Tibial nerve (tissue), 4 donors: ENCODE measurements at places on chromosomes 16 and 17. TPM values are rescaled to one million over a fixed set of nuclear protein-coding genes. Genes with fewer than 3 reads are reported as not detected.

GEMIN4 gene
- 14.4 TPM for total RNA-seq

DNA sequence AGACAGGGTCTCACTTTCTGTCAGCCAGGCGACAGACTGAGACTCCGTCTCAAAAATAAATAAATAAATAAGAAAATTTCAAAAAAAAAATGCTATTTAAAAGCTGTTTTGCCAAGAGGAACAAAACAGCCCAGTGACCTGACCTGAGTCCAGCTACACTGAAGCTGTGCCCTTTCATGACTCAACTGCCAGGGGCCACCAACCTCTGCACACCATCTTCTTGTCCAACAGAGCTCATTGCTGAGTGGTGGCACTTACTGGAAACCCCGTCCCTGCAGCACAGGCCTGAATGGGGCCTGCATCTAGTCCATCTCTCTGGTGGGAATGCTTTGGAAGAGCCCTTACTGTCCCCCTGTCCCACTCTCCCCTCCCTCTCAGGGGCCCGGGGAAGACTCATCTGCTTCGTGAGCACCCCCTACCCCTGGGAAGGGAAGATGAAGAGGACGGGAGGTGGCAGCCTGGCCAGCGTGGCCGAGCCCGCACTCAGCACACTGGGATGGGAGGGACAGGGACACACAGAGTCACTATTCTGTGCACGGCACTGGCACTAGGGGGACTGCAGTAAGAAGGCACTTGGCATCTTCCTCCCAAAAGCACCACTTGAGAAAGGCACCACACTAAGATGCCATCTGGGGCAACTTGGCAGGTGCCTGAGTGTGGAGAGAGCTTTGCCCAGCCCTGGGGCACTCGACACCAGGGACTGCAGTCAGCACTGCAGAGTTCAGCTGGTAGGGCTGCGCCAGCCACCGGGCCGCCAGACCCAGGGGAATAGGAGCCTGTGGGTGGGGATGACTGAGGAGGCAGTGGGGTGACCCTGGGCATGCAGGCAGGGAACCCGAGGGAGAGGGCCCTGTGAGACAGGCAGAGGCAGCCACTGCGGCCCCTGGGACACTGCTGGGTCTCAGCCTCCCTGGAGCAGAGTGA is 13.5 kb downstream of the FBXO31 start:
- no peak for DNase-seq
- H3K4me3 ChIP-seq, result no peak overlapping the region
- H3K27ac ChIP-seq, result no peak overlapping the region
- peaks cover 7% of the 10 kb centered on the region for H3K4me1 ChIP-seq
- no peaks in the 10 kb centered on the region for H3K27me3 ChIP-seq

SERPINF2 gene
- 6.1 TPM for total RNA-seq

DNA sequence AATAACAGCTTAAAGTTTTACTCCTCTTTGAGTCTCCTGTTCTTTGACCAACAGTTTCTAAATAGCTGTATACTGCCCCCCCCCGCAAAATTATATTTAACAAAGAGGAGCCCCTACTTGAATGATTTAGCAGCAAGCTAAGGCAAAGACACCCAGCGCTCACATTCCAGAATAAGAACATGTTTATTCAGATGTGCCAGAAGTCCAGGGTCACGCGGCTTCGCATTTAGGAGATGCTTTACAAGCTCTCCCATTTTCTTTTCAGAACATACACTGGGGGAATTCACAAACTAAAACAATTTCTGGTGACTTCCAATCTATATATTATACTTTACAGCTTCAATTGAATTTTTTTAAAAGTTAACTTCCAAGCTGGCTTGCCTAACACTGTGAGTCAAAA is 5.3 kb downstream of the PLD6 start:
- H3K27me3 ChIP-seq, result no peaks in the 10 kb centered on the region
- no peaks in the 10 kb centered on the region for H3K36me3 ChIP-seq
- peak overlapping the region; percentile 80 for H3K27ac ChIP-seq
- H3K4me1 ChIP-seq, result peaks cover 63% of the 10 kb centered on the region

CD300H gene
- total RNA-seq, result not detected

- no peak overlapping the region for H3K4me3 ChIP-seq
- H3K4me1 ChIP-seq, result peaks cover 85% of the 10 kb centered on the region
- no peaks in the 10 kb centered on the region for H3K36me3 ChIP-seq
- no peak for DNase-seq
- no peaks in the 10 kb centered on the region for H3K27me3 ChIP-seq
Measured at GRCh38 chr17:78356101-78356713, 3.7 kb downstream of the SOCS3 start.

GRCh38 chr17:73586275-73586832 is 57.9 kb downstream of the SDK2 start:
- H3K4me3 ChIP-seq, result no peak overlapping the region
- no peaks in the 10 kb centered on the region for H3K4me1 ChIP-seq
- no peaks in the 10 kb centered on the region for H3K36me3 ChIP-seq
- DNase-seq, result no peak

FN3KRP gene
- total RNA-seq, result 22.5 TPM

GRCh38 chr16:88640498-88641247 is 2.3 kb downstream of the IL17C start:
- H3K36me3 ChIP-seq, result no peaks in the 10 kb centered on the region
- H3K4me1 ChIP-seq, result no peaks in the 10 kb centered on the region
- no peak overlapping the region for H3K4me3 ChIP-seq
- H3K27me3 ChIP-seq, result peaks cover 52% of the 10 kb centered on the region

GRCh38 chr16:49362230-49362629 is 11.4 kb upstream of the C16orf78 start:
- DNase-seq, result no peak
- H3K27me3 ChIP-seq, result no peaks in the 10 kb centered on the region
- H3K4me3 ChIP-seq, result no peak overlapping the region
- H3K36me3 ChIP-seq, result no peaks in the 10 kb centered on the region
- no peaks in the 10 kb centered on the region for H3K4me1 ChIP-seq

NEUROD2 gene
- not detected for total RNA-seq

DNA sequence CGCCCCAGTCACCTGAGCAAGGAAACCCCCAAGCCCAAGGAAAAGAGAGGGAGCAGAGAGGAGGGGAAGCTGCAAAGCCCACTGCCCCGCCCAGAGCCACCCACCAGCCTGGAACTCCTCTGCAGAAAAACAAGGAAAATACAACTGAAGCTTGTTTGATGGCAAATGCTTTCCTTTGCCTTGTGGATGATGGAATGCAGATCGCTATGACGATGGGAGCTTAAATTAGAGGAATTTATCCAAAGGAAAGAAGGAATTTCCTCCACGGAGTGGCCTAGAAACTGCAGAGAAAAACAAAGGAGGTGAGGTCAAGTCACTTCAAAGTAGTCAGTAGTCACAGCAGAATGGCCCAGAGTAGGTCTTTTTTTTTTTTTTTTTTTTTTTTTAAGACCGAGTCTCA is 31.5 kb upstream of the ASGR2 start:
- no peak overlapping the region for H3K4me3 ChIP-seq
- DNase-seq, result no peak
- peaks cover 5% of the 10 kb centered on the region for H3K27me3 ChIP-seq
- H3K36me3 ChIP-seq, result no peaks in the 10 kb centered on the region

DNA sequence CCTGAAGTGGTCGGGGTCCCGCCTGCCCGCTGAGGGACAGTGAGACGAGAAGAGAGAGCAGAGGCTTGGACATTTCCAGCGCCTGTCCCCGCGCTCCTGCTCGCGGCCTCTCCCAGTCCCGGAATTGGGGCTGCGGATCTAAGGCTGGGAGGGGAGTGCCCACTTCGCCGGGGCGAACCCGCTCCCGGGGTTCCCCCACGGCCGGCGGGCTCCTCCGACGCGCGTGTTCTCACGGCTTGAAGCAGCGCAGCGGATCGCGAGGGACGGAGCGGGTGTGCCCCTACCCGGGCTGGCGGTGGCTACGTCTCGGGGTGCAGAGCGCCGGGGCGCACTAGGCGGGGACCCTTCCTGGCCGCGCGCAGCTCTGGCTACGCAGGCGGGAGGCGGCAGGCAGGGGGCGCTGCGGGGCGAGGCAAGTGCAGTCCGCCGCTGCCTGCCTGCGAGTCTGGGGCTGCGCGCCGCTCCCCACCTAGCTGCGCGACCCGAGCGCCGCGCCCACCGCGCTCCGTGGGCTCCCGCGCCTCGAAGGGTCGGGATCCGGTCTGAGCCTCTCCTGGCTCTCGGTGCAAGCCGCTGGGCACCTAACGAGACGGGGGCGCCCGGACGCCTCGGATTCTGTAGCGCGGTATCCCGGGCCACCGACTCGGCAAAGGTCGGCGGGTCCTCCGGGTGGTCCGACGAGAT is 1.2 kb downstream of the NGFR start:
- H3K4me3 ChIP-seq, result peak overlapping the region; percentile 71
- peak overlapping the region; percentile 85 for H3K27ac ChIP-seq
- H3K4me1 ChIP-seq, result peaks cover 12% of the 10 kb centered on the region
- no peaks in the 10 kb centered on the region for H3K36me3 ChIP-seq
- DNase-seq, result peak; percentile 83
- peaks cover 52% of the 10 kb centered on the region for H3K27me3 ChIP-seq

DNA sequence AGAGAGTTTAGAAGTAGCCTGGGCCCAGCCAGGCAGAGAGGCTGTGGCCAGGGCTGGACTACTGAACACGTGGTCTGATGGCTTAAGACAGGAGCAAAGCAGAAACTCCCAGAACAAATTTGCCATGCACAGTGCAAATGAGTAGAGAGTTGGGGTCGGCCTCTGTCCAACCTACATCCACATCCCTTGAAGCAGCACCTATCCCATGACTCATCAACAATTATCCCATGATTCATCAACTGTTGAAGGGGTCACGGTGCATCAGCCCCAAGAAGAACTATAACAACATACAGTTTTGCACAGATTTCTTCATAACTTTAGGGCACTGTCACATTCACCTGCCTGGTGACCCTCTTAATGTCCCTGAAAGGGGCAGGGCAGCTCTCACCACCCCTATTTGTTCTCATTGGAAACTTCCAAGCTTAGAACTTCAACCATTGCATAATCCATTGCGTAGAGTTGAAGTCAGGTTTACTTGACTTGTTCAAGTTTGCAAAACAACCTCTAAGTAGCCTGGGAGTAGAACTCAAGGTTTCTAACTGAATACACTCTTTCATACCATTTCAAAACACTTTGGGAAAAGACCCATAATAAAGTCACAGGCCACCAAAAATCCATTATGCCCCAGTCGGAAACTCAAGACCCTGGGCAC is 235.2 kb upstream of the CDH5 start:
- no peak for DNase-seq
- H3K4me1 ChIP-seq, result no peaks in the 10 kb centered on the region
- no peaks in the 10 kb centered on the region for H3K36me3 ChIP-seq
- H3K27me3 ChIP-seq, result no peaks in the 10 kb centered on the region
- peak overlapping the region; percentile 46 for H3K27ac ChIP-seq

- peaks cover 14% of the 10 kb centered on the region for H3K27me3 ChIP-seq
- no peak for DNase-seq
- no peak overlapping the region for H3K27ac ChIP-seq
Measured at GRCh38 chr17:79648181-79648831, 37.5 kb upstream of the RBFOX3 start.

ARHGAP44 gene
- 1.6 TPM for total RNA-seq

DNA sequence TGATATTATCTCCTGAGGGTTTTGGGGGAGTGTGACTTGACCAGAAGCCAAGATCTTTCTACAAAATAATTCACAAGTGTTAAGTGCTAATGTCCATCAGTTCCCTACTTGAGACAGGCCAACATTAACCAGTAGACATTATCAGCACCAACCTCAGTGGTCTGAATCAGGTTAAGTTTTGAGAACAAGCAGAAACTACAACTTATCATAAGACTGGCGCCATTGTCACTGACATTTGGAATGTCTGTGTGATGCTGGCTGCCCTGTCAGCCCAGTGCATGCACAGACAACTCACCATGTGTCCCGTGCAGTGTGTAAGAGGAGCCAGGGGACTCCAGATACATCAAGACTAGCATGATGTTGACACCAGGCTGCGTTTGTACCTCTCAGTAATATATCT is 76.8 kb downstream of the CCDC182 start:
- no peak overlapping the region for H3K4me3 ChIP-seq
- no peaks in the 10 kb centered on the region for H3K27me3 ChIP-seq
- no peaks in the 10 kb centered on the region for H3K36me3 ChIP-seq
- H3K27ac ChIP-seq, result no peak overlapping the region
- H3K4me1 ChIP-seq, result peaks cover 4% of the 10 kb centered on the region

RNF222 gene
- total RNA-seq, result not detected

- H3K4me3 ChIP-seq, result no peak overlapping the region
- peaks cover 50% of the 10 kb centered on the region for H3K4me1 ChIP-seq
- DNase-seq, result peak; percentile 52
Measured at GRCh38 chr17:77738751-77739531, 219.6 kb upstream of the TNRC6C start.

DNA sequence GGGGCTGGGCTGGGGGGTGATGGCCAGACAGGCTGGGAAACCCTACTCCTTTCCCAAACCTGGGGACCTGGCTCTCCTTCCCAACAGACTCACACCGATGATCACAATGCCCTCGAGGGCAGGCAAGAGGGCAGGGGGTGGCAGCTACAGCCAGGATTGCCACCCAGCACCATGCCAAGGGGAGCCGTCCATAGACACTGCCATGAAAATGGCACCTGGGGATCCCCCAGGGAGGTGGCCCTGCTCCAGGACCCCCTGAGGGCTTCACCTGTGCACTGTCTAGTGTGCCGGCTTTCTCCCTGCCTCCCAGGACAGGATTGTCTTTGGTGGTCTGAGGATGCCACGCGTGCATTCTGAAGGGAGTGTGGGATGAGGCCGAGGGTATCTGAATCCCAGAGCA is 24.6 kb downstream of the RPH3AL start:
- H3K4me3 ChIP-seq, result no peak overlapping the region
- H3K27me3 ChIP-seq, result no peaks in the 10 kb centered on the region
- no peak for DNase-seq
- H3K4me1 ChIP-seq, result no peaks in the 10 kb centered on the region

GRCh38 chr17:16418685-16419068 is 3.3 kb downstream of the TRPV2 start:
- H3K27ac ChIP-seq, result peak overlapping the region; percentile 64
- peaks cover 22% of the 10 kb centered on the region for H3K4me1 ChIP-seq
- H3K36me3 ChIP-seq, result no peaks in the 10 kb centered on the region
- H3K27me3 ChIP-seq, result peaks cover 9% of the 10 kb centered on the region
- no peak for DNase-seq

- no peaks in the 10 kb centered on the region for H3K4me1 ChIP-seq
- H3K27me3 ChIP-seq, result no peaks in the 10 kb centered on the region
- no peak overlapping the region for H3K4me3 ChIP-seq
- H3K27ac ChIP-seq, result no peak overlapping the region
Measured at GRCh38 chr16:60279061-60279665, 1545.0 kb upstream of the GOT2 start.

DNA sequence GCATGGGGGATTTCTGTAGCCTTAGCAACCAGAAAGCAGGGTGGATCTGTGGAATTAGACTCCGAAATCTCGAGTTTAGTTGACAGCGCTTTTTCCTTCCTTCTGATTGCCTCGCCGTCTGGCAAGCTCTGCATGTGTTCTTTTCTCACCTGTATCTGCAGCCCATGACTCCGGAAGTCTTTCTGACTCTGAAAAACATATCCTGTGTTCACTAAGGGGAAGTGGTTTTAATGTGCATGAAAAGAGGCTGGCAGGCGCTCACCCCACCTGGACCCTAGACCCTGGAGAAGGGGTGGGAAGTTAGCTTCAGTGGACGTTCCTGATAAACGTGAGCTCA is 158.5 kb downstream of the RPTOR start:
- no peak overlapping the region for H3K27ac ChIP-seq
- no peak for DNase-seq
- H3K36me3 ChIP-seq, result peaks cover 5% of the 10 kb centered on the region
- no peaks in the 10 kb centered on the region for H3K27me3 ChIP-seq
